Hypothalamus (tissue), 51 donors: ENCODE measurements at places on chromosomes 13 and 19.

DNA sequence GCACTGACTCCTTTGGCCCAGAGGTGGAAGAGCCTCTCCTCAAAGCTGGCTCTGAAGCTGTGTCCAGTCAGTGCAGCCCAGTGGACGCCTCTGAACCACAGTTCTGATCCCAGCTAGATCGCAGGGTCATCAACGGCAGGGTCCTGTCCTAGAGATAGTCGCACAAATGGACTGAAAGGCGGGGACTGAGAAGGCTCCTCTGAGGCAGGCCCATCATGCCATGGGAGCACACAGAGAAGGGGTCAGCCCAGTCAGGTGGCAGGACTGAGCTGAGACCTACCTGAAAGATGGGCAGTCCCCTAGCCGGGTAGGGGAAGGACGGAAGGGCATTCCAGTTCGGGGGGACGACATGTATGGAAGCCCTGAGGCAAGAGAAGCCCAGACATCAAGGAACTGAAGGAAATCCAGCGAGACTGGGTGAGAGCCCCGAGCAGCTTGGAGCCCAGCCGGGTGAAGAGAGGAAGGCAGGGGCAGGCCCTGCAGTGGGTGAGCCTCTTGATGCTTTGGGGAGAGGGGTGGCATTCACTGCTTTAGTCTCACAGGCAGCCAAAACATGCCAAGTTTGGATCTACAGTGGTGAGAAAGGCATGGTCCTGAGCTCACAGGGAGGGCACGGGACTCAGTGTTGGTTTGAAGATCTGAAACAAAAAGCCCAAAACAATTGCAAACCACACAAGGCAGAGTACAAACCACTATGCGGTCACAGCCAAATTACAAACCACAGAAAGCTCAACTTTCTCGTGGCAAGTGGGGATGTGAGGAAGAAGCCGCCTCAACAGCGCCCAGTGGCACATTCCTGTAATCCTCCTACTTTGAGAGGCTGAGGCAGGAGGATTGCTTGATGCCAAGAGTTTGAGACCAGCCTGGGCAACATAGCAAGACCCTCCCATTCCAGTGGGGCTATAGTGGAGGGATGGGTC lies 10.0 kb downstream of the CALM3 start:
- DNase-seq, result no peak

DNA sequence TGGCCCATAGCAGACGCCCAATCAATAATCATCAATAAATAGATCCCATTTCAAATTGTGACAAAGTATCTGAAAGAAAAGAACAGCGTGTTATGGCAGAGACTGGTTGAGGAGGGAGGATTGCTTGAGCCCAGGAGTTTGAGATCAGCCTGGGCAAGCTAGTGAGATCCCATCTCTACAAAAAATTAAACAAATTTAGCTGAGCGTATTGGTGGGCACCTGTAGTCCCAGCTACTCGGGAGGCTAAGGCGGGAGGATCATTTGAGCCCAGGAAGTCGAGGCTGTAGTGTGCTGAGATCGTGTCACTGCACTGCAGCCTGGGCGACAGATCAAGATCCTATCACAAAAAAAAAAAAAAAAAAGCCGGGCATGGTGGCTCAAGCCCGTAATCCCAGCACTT lies 6.4 kb upstream of the GNA11 start:
- DNase-seq, result no peak

DNA sequence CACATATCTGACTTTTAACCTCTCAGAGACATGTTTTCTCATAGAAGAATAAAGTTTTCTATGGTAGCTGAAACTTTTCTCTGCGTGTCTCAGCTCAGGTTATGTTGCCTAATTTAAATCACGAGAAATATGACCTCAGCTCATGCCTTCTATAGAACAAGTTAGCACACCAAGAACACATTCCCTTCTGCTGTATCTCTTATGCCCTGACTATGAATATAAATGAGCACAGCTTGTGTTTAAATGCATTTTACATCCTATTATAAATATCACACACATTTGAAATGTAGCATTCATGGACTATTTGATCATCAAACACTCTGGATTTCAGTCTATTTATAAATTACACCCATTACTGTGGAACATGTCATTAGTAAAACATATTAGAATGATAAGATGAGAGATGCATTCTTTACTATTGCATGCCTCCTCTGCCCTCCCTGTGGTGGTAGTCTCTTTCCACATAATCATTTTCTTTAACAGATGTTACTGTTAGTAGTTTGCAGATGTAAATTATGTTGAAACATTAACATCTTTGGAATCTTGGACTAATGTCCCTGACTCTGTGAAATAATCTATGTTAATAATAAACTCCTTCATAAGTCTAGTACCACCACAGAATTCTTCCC lies 2044.9 kb upstream of the PCDH20 start:
- DNase-seq, result no peak

GRCh38 chr13:99446242-99446641 lies 55.0 kb upstream of the TM9SF2 start:
- DNase-seq, result no peak

DNA sequence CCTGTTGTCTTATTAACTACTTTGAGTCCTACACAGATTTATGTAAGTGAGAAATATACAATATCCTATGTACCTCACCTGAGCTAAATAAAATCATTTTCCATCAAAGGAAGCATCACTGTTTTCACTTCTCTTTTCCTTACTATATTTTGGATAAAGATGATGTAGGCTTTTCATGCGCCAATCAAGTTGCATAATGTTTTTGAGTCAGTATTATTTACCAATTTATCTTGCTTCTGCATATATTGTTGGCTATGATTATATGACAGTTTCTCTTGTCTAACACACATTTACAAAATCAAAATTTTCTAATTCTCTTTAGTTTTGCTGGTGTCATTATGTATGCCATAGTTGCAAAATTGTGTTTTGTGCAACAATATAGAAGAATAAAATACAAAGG lies 67.9 kb upstream of the FRY start:
- DNase-seq, result no peak

DNA sequence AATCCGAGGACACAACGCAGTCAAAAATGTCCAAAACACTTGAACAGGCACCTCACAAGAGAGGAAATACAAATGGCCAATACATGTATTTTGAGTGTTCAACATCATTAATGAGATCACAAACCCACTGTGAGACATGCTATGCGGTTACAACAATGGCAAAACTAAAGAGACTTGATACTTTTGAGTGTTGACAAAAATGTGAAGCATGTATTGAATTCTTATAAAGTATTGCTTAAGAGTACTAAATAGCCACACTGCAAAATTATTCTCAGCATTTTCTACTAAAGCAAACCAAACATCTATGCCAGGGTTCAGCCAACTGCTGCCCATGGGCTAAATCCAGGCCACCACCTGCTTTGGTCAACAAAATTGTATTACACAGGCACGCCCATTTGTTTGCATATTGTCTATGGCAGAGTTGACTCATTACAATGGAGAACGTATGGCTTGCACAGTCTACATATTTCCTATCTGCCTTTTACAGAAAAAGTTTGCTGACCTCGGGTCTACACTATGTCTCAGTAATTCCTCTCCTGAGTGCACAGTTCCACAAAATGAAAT lies 135.3 kb downstream of the B3GLCT start:
- DNase-seq, result no peak

- DNase-seq, result no peak
These were observed 803.4 kb downstream of the PCDH17 start for GRCh38 chr13:58434943-58435342.

DNA sequence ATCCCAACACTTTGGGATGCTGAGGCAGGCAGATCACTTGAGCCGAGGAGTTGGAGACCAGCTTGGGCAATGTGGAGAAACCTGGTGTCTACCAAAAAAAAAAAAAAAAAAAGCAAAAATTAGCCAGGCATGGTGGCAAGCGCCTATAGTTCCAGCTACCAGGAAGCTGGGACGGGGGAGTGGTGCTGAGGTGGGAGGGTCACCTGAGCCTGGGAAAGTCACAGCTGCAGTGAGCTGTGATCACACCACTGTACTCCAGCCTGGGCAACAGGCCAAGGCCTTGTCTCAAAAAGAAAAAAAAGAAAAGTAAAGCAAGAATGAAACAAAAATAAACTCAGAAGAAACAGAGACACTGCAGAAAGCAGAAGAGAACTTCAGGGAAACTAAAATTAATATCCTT lies 31.6 kb downstream of the MTRF1 start:
- DNase-seq, result no peak

DNA sequence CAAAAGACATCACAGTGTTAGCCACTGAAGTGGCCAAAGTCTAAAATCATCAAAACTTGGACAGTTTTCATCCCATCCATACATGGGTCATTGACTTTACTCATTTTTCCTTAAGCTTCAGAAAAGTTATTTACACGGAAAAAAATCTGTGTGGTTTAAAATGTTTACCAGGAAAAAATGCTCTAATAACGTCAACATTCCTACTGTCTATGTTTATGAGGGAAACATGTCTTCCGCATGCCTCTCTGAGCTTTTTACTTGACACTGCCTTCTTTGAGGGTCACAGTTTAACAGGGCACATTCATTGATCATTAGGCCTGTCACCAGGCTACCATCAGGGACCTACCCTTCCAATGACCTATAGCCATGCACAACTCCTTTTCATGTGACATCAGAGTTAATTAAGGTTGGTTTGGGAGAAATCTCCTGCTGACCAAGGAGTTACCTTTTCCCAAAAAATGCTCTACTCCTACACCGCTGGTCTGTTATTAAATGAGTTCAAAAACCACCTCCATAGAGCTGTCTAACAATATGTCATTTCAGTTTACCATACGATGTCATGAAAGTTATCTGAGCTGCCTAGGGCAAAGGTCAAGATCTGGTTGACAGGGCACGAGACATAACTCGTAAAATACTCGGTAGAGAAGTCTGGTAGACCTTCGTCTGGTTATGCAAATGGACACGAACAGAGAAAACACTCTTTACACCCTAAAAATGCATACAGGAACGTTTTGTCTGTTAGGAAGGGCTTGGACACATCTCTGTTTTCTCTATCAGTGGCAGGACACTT lies 17.8 kb downstream of the FLT1 start:
- DNase-seq, result no peak

DNA sequence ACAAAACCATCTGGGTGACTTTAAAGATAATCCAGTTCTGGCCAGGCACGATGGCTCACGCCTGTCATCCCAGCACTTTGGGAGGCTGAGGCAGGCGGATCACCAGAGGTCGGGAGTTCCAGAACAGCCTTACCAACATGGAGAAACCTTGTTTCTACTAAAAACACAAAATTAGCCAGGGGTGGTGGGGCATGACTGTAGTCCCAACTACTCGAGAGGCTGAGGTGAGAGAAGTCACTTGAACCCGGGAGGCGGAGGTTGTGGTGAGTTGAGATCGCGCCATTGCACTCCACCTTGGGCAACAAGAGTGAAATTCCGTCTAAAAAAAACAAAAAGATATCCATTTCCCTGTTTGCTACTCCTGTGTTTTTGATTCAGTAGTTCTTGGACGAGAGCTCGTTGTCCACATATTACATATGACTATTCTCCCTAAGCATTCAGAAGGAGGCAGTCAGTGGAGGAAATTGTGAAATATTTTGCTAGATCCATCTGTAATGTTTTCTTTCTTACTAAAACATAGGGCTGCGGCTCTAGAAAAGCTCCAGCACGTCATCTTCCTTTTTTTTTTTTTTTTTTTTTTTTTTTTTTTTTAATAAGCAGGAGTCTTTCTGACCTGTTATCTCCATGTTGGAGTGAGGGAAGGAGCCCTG lies 33.6 kb downstream of the ZNF701 start:
- no peak for DNase-seq
